ENCODE measurements at places on chromosomes 2 and 18.

DNA sequence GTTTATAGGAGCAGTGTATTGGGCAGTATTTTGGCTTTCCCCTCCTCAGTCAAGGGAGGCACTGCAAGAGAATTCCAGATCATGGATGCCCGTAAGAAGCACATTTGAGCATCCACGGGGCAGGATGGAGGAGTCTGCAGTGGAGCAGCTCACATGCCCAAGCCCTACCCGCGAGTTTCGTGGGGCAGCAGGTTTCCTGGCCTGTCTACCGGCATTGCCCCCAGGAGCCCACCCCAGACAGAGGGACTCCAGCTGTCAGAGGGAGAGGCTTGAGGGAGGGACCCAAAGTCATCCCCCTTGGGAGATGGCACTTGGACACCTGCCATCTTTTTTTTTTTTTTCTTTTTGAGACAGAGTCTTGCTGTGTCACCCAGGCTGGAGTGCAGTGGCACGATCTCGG, 31.3 kb downstream of the TMEM177 start:
- no peak for DNase-seq

- DNase-seq: no peak
Observed at GRCh38 chr2:96934831-96935540, 51.4 kb downstream of the FAM178B start.

GRCh38 chr2:132515010-132515409, 98.4 kb downstream of the GPR39 start:
- no peak for DNase-seq

DNA sequence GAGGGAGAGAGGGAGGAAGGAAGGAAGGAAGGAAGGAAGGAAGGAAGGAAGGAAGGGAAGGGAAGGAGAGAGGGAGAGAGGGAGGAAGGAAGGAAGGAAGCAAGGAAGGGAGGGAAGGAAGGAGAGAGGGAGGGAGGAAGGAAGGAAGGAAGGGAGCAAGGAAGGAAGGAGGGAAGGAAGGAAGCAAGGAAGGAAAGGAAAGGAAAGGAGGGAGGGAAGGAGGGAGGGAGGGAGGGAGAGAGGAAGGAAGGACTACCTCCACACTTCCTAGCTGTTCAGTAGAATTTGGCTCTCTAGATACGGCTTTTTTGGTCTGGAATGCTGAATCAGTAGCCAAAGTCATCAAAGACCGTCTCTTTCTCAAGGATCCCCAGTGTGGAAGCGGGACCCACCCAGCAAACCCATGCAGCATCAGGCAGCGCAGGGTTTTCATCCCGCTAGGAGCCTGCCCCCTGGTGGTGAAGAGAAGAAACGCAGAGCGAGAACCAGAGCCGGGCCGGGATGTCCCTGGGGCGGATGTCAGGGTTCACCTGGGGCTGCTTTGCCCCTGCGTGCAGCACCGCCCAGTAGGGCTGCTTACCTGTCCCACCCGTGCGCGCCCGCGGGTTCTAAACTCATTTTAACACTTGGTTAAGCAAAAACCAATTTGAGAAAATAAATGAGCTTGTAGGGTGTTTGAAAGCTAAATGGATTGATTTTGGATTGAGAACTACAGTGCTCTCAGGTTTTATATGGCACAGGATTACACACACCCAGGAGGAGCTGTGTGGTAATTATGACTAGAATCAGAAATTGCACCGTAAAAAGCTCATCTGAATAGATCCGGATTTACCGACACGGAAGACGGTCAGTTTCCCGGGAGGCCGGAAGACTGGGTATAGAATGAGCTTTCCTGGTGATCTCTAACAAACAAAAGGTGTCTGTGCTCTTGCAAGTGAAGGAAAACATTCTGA, 48.1 kb upstream of the ARL4C start:
- peak; percentile 56 for DNase-seq

DNA sequence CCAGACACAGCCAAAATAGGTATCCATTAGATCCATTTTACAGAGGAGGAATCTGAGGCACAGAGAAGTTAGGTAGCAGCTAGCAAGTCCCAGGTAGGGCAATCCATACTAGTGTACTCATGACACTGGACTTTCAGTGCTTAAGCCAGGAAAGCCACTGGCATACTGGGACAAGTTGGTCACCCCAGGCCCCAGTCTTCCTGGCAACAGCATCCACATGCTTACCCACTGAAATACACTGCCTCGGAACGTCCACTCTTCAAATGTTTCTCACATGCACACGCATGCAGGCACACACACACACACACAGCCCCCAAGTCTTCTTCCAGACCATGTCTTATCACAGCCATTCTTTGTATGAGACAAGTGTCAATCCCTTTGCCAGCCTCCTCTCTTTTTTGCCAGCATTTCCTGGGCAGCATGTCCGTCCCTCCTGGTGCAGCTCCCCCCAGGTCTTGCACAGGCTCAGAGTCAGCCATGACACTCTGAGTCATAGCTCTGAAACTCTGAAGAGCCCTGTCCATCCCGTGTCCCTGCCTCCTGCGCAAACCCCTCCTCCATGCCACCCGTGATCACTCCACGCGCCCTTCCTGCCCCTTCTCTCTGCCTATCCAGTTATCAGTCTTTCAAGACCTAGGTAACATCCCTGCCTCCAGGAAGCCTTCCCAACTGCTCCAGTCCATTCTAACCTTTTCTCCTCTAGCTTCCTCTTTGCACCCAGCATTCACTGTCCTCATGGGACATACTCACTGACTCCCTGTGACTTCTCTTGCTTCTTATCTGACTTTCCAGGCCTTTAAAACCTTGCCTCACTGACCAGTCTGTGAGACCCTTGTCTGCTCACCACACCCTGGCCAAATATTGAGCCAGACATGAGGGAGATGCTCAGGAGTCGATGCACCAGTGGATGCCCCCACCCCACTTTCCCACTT, 10.9 kb upstream of the TEX261 start:
- no peak for DNase-seq

All from NCI-H1048 (cell line).